ENCODE measurements at places on chromosomes 6 and 20.
A peak's percentile ranks its signal among the peaks of the same experiment; 100 is the strongest.

DNA sequence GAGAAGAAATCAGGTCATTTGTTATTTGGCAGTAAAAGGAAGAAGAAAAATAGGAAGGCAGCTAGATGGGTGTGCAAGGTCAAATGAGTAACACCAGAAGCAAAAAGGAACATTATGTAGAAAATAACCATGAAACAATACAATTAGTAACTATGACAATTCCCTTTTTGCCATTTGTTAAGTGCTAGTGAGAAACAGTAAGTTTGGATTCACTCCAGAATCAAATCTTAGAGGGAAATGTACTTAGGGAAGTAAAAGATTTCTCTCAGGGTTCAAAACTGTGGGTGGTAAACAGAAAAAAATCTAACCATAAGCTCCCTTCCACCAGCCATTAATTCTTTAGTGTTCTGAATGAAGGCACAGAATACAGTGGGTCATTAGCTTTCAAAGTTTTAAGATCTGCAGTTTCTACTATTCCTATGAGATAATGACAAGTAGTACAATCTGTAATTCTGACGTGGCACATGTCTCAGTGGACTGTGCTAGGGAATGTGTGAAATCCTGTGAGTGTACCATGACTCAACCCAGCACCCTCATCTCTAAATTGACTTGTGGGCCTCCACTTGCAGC, 17.1 kb downstream of the REPS1 start:
- no peak for DNase-seq

DNA sequence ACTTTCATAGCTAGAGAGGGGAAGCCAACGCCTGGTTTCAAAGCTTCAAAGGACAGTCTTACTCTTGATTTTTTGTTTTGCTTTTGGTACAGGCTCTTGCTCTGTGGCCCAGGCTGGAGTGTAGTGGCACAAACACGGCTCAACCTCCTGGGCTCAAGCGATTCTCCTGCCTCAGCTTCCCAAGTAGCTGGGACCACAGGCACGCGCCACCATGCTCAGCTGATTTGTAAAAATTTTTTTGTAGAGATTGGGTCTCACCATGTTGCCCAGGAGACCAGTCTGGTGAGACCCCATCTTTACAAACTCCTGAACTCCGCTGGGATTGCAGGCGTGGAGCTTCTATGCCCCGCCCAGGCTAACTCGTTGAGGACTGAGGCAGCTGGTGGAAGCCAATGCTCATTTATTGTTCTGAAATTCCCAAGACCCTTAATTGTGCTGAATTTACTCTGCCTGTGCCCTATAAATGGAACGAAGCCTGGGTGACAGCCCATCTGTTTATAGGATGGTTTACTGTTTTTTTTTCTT, 18.0 kb downstream of the SRSF3 start:
- DNase-seq = no peak

DNA sequence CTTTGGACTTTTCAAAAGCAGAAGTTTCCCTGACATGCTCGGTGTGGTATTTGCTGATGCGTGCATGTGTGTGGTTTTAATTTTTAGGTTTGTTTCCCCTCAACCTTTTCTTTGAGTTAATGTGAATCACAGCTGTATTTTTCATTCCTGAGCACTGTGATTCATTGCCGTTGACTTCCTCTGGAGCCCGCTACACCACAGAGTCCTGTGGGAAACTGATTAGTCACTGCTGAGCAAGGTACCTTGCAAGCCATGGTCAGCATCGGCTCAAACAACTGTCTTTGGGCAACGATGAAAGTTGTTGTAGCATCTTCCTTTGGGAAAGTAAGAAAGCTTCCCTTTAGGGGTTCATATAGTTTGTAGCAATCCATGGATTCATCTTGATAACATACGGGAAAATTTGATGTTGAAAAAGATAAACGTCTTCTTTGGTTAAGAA, 57.5 kb downstream of the RIN2 start:
- no peak for DNase-seq

DNA sequence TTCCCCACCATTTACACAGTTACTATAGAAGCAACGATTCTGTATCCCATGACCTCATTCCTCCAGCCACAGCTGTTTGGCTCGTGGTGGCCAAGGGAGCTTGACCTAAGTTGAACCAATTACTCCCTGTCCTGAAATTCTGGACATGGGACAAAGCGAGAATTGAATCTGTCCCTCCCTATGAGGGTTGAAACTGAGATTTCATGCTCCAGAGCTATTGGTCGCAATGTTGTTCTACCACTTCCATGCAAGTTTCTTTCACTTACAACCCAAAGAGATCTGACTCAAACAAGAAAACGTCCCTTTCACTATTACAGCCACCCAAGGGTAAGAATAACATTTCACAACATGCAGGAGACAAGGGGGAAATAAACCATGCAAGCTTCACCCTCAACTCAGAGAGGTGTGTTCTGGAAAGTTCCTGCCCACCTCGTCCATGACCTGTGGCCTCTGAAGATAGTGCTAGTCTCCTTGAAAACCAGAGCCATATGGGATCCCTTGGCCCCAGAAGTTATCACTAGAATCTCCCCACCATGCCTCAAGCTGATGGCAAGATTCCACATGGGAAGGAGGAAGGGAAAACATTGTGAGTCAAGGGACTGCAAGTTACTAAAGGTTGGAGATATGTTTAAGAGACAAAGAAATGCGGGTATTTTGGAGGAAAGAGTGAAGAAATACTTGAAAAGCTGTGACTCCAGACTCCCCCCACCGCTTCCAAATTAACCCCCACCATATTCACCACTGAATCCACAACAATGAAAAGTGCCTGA, 74.5 kb upstream of the SRSF6 start:
- no peak for DNase-seq

- no peak for DNase-seq
Observed at GRCh38 chr20:23369072-23369823, 7.3 kb downstream of the GZF1 start.

- DNase-seq = no peak
Observed at GRCh38 chr6:137390334-137390733, 103.9 kb downstream of the OLIG3 start.

DNA sequence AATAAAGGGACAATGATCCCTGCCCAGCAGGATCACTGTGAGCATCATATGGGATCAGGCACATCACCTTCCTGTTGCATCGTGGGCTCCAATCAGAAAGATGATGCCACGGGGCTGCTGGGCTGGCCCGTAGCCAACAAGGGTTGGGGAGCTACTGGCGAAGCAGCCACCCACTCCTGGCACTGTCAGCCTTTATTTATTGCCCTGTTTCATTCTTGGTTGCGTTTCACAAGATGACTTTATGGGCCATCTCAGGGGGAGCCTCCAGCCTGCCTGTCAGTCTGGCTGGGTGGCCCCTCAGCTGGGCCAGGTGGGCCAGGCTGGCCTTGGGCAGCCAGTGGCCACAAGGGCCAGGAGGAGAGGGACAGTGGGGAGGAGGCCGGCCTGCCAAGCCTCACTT, 17.3 kb downstream of the VSTM2L start:
- no peak for DNase-seq

- DNase-seq = peak; percentile 40
Observed at GRCh38 chr6:35496841-35497570, at the start of gene TEAD3. Gene TEAD3, minus strand, starts transcription at chr6:35497079.

- DNase-seq = no peak
Observed at GRCh38 chr6:46983007-46983411, 59.1 kb downstream of the ADGRF1 start.

- no peak for DNase-seq
Observed at GRCh38 chr20:44302026-44302669, 8.9 kb downstream of the FITM2 start.

GRCh38 chr6:87798393-87799278, 96.6 kb upstream of the AKIRIN2 start:
- DNase-seq = no peak

- no peak for DNase-seq
Observed at GRCh38 chr20:38239441-38239840, 21.1 kb downstream of the KIAA1755 start.

- DNase-seq = no peak
Observed at GRCh38 chr6:169779896-169780295, 28.5 kb downstream of the ERMARD start.

DNA sequence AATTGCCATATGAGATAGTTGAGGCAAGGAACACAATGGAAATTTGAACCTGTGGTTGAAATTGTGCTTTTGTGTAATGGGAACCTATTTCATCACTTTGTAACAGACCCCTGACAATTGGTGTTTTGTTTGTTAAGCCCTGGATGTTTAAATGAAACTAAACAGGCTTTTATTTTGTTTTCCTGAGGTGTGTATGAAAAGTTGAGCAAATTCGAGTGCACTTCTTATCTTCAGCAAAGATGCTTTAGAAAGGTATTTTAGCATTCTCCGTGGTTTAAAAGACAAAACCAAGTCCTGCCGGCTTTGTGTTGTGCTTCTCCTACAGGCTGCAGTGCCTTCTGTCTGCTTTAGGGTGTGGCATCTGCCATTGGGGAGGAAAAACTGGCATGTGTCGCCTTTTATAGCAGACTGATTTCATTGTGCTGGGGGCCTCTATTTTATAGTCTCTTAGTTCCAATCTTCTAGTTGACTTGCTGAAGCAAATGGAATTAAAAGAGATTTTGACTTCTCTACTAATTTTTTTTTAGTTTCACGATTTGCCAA, 2.2 kb upstream of the ARID1B start:
- no peak for DNase-seq

GRCh38 chr6:132937466-132937906, 123.1 kb downstream of the RPS12 start:
- no peak for DNase-seq

- no peak for DNase-seq
Observed at GRCh38 chr20:10521068-10521831, 86.1 kb downstream of the SLX4IP start.

DNA sequence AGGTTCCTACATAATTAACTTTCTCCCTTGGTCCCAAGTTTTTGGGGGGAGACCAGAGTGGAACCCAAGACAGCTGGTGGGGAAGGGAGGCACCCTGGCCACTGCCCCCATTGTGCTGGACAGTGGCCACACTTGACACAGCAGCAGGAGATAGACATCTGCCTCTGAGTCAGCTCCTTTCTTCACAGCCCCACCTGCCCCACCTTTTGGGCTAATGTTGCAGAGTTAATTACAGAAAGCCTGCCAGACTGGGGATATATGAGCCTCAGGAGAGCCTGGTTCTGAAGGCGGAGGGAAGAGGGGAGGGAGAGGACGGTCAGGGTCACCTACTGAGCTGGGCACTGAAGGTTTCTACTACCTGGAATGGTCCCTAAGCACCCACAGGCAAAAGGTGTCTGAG, 50.6 kb downstream of the MAFB start:
- DNase-seq = no peak

GRCh38 chr6:41028561-41029412, 10.2 kb downstream of the UNC5CL start:
- no peak for DNase-seq

DNA sequence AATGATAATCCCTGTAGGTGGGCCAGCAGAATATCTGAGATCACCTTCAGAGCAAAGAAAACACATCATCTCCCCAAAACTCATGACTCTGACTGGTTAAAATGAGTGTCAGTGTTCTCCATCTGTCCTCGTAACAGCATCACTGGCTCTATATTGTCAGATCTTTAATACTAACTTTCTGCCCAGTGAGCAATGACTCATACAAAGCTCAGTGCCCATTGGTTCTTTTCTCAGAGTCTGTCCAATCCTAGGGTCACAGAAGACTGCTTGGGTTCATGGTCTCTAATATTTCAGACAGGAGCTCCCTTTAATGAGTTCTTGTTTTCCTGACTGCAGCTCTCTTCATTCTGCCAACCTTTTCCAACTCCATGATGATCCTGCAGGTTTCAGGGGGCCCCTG, 36.4 kb downstream of the HLA-DPB1 start:
- DNase-seq = no peak

DNA sequence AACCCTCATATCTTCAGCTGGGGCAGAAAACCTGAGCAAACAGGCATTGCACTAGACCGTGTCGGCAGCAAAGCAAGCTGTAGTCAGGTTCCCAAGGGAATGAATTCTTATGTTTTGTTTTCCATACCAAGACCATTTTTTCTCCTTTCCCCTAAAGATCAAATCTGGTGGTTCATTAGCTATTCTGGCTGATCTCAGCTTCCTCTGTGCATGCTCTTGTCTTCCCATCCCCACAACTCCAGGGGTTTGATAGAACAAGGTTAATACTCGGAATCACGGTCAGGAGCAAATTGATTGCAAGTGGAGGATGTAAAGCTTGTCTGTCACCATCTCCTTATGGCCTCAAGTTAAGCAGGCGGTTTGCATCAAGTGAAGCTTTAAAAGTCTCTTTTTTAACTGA, 778.8 kb downstream of the KIF16B start:
- DNase-seq = no peak

DNA sequence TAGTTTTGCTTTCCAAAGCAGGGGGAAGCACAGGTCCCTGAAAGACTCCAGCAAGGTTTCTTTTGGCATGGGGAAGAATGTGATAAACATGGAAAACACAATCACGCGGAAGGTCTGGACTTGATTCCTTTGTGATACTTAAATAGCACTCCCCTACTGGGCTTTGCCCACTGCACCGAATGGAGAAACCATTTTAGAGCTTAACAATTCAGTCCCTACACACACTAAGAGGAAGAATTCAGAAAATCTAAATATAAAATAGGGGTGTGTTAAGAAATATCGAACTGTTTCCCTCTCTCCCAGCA, 71.4 kb upstream of the NHSL1 start:
- no peak for DNase-seq

DNA sequence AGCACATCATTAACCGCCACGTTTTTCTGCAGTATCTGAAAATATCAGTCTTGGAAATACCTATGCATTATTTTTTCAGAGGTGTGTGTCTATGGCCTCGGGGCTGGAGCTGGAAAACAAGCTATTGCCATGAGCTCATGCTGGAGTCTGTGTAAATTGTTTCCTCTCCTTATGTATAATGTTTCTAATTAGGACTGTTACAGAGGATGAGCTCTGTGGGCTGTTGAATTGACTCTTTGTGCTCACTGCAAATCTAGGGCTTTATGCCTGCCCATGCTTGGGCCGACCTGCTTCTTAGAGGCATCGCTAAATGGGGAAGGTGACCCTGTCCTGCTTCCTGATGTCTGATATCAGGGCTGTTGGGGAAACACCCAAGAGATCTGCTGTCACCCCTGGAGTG, 80.8 kb upstream of the SLC22A16 start:
- no peak for DNase-seq

GRCh38 chr20:20371681-20372080, 3.8 kb downstream of the INSM1 start:
- no peak for DNase-seq

DNA sequence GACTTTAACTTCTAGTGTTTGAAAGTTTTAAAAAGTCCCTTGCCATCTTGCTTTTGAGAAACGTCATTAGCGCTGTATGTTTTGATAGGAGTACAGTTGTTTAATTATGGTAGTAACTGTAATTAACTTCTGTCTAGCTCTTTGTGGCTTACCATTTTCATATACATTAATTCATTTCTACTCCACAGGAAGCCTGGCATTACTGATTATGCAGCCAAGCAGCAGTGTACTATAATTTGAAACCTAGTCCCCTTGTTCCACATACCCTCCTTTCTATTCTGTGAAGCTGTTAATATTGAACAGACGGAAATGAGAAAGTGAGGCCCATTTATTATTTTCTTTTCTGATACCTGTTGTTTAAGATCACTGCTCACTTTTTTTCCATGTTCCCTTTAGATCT, 235.4 kb downstream of the CDKAL1 start:
- DNase-seq = no peak

- no peak for DNase-seq
Observed at GRCh38 chr20:39850246-39850645, 838.8 kb downstream of the MAFB start.
